Left renal pelvis (tissue), 4 donors: ENCODE measurements at places on chromosomes 13 and 19. TPM values are rescaled to one million over a fixed set of nuclear protein-coding genes. Genes with fewer than 3 reads are reported as not detected.

DNA sequence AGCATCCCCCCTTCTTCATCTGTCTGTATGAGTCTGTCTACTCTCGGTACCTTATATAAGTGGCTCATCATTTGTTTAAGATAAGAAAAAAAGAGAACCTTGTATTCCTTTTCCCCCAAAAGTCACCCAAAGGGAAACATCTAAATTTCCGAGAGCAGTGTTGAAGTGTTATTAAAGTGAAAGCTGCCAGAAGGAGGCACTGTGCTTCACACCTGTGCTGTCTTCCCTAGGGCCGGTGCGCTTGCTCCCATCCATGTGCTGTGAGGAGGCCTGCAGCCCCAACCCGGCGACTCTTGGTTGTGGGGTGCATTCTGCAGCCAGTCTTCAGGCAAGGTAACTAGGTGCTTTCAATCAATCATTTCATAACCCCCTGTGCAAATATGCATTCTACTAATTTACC, 97.5 kb downstream of the TNFRSF19 start:
- no peak for DNase-seq

Gene NBEA
- polyA plus RNA-seq, result 16.1 TPM

DNA sequence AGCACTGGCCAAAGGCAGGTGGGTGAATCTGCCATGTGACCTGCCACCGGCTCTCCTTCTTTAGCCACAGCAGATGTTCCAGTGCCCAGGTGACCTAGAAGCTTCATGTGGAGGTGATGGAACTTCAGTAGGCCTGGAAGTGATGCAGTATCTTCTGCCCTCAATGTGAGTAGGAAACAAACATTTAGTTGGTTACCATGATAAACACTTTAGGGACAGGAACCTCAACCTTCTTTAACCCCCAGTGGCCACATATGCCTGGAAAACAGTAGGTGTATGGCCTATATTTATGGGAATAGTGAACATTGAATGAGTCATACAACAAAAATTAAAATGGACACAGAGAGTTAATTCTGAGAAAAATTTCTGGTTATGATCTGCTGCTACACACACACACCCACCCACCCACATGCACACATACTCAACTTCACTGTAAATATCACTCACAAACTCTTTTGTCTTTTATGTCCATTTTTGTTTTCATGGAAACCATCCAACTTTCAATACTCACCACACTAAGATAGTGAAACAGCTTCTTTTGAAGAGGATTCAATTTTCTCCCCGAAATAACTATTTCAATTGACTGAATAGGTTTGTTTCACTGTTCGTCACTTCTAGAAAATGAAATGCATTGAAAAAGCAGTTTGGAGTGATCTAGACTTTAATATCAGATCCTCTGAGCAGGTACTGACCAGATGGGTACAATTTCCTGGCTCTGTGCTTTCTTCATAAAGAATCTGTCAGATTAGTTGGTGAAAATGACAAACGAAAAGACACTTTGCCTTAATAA, 97.3 kb downstream of the STARD13 start:
- DNase-seq, result no peak

Gene ZNF763
- 8.0 TPM for polyA plus RNA-seq

DNA sequence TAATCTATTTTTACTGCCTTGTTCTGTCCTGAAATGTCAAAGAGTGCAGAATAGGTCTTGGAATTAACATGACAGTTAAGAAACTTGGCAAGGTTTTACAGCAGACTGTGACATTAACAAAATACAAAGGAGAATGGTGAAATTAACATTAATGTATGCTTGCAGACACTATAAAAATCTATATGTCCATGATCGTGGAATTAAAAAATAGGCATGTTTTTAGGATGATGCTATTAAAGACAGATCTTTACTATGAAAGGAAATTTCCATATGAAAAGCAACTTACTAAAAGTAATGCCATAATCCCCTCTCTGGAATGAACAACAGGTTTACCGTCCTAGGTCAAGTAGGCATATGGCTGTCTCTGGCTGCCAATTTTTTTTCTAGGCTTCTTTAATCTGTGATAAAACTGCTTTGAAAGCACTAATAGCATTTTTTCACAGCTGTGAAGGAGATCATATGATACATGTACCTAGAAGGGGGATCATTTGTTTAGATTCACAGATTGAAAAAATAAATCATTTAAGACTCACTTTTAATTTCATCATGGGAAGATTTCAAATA, 291.5 kb downstream of the ZNF536 start:
- no peak for DNase-seq

GRCh38 chr13:43744261-43745031, 42.3 kb downstream of the ENOX1 start:
- no peak for DNase-seq

DNA sequence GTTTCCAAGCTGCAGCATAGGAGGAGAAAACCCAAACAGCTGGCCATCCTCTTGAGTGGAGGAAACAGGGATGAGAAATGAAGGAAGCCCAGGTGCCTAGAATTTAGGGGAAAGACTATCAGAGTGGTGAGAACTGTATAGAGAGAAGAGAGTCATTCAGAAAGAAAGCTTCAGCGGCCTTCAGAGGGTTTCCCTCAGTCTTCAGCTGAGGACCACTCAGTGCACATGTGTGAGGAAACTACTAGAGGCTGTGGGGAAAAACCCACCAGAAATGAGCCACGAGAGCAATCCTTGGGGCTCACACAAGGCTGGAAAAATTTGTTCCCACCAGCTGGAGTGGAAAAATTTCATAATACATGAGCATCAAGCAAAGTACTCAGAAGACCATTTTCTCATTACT, 35.2 kb upstream of the CPB2 start:
- DNase-seq, result no peak

- no peak for DNase-seq
Measured at GRCh38 chr13:100300243-100300642, 211.3 kb downstream of the PCCA start.

Gene FIZ1
- polyA plus RNA-seq, result 24.4 TPM

Gene MEIOSIN
- polyA plus RNA-seq, result not detected
